ENCODE measurements at places on chromosomes 7 and 10. TPM values are rescaled to one million over a fixed set of nuclear protein-coding genes. Genes with fewer than 3 reads are reported as not detected.

- no peaks in the 10 kb centered on the region for H3K27me3 ChIP-seq
- H3K4me3 ChIP-seq = no peak overlapping the region
- no peaks in the 10 kb centered on the region for H3K36me3 ChIP-seq
- H3K4me1 ChIP-seq = no peaks in the 10 kb centered on the region
- no peak overlapping the region for H3K27ac ChIP-seq
These were observed 197.5 kb downstream of the GPAM start for GRCh38 chr10:111986079-111986478.

DNA sequence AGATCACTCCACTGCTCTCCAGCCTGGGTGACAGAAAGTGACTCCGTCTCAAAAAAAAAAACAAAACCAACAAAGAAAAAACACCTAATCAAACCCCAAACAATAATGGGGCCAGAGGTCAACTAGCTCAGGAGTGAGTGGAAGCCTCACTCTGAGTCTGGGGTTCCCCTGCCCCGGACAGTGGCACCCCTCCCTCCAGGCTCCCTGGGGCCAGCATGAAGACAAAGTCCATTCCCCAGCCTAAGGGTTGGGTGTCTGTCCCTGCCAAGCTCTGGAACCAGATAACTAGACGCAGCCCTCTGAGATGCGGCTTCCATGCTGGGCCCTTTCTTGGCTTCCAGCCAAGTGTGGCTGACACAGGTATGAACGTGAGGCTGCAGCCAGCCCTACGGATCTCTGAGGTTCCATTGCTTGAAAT, 1.7 kb upstream of the FUOM start:
- no peaks in the 10 kb centered on the region for H3K36me3 ChIP-seq
- no peaks in the 10 kb centered on the region for H3K27me3 ChIP-seq
- no peak overlapping the region for H3K4me3 ChIP-seq
- no peak overlapping the region for H3K27ac ChIP-seq

- H3K4me3 ChIP-seq = no peak overlapping the region
- H3K27me3 ChIP-seq = no peaks in the 10 kb centered on the region
- no peak overlapping the region for H3K27ac ChIP-seq
- no peaks in the 10 kb centered on the region for H3K4me1 ChIP-seq
These were observed 644.6 kb downstream of the ACTR3B start for GRCh38 chr7:153404124-153404523.

- no peak overlapping the region for H3K4me3 ChIP-seq
- H3K27ac ChIP-seq = no peak overlapping the region
- no peak for DNase-seq
- H3K36me3 ChIP-seq = no peaks in the 10 kb centered on the region
- no peaks in the 10 kb centered on the region for H3K27me3 ChIP-seq
These were observed 153.6 kb downstream of the CACNB2 start for GRCh38 chr10:18293536-18294510.

DNA sequence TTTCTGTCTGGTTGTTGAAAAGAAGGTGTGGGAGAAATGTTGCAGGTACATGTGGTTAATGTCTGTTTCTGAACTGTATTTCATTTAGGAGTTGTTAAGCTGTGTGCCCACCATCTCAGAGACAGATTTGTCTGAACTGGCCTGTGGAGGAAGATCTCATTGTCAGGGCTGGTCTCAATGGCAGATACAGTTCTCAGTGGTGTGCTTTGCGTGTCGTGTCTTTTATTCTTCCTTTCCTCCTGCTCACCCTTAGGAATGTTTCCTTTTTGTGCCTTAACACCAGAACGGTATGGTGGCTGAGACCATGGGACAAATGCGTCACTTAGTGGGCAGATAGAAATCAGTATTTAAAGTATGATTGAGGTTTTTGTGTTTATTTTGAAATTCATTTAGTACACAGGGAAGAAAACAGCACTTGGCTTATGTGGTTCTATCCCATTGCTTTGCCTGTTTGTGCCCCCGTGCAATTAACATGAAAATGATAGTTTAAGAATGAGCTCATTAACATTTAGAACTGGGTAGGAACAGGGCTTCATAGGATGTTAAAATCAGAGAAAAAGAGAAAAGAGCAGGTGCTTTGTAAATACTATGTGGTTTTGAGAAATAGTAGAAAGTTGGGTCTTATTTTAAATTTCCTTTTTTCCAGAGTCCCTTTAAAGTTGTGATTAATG, 112.6 kb downstream of the AUTS2 start:
- no peak overlapping the region for H3K27ac ChIP-seq
- no peak for DNase-seq
- no peaks in the 10 kb centered on the region for H3K4me1 ChIP-seq
- H3K36me3 ChIP-seq = no peaks in the 10 kb centered on the region

- H3K27ac ChIP-seq = no peak overlapping the region
- H3K4me3 ChIP-seq = no peak overlapping the region
- H3K27me3 ChIP-seq = no peaks in the 10 kb centered on the region
- H3K4me1 ChIP-seq = no peaks in the 10 kb centered on the region
- no peak for DNase-seq
- no peaks in the 10 kb centered on the region for H3K36me3 ChIP-seq
These were observed 64.5 kb downstream of the VWA2 start for GRCh38 chr10:114303556-114303955.

Gene PRLHR
- total RNA-seq = not detected

Gene ZNF488
- not detected for total RNA-seq

Gene GBX1
- total RNA-seq = not detected
